ENCODE measurements at places on chromosomes 6 and 20.

GRCh38 chr6:14009431-14009830 is 84.7 kb downstream of the RNF182 start:
- no peak for DNase-seq

GRCh38 chr20:38283236-38283635 is 20.7 kb upstream of the BPI start:
- no peak for DNase-seq

- DNase-seq: no peak
These were observed 42.3 kb upstream of the LRFN2 start for GRCh38 chr6:40629463-40629862.

DNA sequence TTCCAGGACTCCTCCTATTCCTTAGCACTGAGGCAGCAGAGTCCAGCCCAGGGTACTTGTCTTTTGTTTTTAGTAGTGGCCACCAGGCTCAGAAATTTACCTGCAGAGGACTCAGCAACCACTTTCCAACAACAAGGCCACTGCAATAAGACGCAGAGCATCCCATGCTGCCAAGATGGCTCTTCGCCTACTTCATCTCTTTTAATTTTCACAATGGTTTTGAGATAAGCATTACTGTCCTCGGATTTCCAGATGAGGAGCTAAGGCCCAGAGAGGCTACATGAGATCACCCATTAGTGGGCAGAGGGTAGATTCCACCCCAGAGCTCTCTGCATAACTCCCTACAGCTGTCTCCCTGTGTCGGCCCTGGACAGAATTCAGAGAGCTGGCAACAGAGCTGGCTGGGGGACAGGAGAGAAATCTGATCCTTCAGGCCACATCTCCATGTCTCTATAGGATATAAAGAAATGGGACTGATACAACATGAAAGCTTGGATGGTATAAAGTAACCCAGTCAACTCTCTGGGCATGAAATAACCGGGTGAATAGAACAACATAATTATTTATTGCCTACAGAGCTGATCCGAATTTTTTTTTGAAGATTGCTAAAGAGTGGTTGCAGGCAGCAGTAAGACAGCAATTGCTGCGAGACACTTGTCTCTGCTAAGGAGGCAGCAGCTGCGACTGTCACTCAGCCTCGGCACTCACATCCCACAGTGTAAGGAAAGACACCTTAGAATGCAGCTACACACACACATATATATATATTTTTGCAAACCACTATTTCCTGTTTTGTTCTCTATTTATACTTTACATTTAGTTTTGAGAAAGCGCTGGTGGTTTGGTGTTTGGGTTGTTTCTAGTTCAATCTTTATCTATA is 37.2 kb downstream of the SCML4 start:
- no peak for DNase-seq

GRCh38 chr6:162234631-162235030 is 492.9 kb downstream of the PRKN start:
- DNase-seq: no peak
